ENCODE measurements at places on chromosomes 3 and 15.

- no peak for DNase-seq
These were observed 22.9 kb downstream of the LNP1 start for GRCh38 chr3:100424261-100424660.

DNA sequence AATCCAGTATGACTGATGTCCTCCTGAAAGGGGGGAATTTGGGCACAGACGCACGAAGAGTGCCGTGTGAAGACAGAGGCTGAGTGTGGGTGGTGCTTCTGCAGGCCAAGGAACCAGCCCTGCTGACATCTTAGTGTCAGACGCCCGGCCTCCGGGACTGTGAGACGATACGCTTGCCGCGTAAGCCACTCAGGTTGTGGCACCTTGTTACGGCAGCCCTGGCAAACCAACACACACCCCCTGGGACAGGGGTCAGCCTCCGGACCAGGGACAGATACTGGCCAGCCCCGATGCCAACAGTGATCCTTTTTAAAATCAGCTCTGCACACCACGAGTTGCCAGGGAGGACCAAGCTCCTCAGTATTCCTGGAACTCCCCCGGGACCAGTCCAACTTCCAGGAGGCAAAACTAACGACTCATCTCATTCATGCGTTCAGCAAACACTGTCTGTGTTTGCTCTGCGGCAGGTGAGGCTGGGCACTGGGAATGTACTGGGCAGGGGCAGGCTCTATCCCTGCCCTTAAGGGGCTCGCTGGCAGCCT lies 21.2 kb upstream of the PIGZ start:
- no peak for DNase-seq

- DNase-seq: no peak
These were observed 7.0 kb downstream of the CCR2 start for GRCh38 chr3:46360907-46361306.

- no peak for DNase-seq
These were observed 4.0 kb downstream of the NEDD4 start for GRCh38 chr15:55989383-55989782.

- DNase-seq: no peak
These were observed 715.3 kb downstream of the NR2F2 start for GRCh38 chr15:97045666-97046421.

- DNase-seq: no peak
These were observed 60.5 kb downstream of the MEGF11 start for GRCh38 chr15:66193066-66193465.

DNA sequence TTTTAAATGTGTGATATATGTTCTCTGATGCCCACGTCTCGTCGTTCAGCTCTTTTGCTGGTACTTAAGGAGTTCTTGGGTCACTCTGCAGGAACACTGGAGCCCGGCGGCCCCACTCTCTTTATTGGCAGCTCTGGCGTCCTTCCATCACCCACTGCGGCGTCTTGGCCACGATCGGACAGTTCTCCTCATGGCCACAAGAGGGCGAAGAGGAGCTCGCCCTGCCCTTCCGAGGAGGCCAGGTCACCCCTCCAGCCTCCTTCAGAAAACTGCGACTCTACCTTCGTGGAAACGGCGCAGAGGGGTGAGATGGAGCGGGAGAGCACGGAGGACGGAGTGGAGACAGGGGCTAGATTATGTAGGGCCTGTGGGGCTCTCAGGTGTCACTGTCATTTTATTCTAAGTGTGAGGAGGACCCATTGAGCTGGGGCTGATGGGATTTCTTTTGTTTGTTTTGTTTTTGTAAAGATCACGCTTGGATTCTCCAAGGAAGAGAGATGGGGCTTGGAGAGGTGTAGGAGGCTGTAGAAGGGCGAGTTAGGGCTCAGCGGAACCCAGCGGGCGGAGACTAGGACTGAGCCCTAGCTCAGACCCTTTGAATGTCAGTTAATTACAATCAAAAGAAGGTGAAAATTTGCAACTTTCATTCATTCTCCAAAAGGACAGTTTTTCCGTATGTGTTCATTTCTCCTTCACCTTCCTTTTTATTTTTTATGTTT lies 28.0 kb upstream of the GABRA5 start:
- no peak for DNase-seq

DNA sequence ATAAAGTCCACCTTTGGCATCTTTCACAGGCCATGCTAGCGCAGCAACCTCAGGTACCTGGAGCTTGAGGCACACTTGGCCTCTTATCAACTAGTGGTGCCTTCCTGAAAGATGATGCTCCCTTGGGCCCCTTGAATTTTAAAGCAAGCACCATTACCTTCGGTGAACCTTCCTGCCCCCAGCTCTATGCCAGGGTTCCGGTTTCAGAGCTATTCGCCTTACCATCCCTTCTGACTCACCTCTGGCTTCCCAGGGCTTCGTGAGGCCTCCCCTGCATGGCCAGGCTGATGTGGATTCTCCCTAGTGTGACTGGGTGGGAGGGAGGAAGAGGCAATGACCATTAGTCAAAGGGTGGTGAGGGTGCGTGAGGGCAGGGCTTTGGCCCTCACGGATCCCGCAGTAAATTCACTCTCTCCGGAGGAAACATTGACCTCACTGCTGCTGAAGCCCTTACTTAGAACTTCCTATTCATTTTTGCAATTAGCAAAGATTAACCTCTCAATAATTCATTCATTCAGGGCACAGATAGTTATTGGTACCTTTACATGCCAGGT lies 16.3 kb downstream of the BHLHE40 start:
- peak; percentile 82 for DNase-seq

- no peak for DNase-seq
These were observed 313.4 kb upstream of the GPR149 start for GRCh38 chr3:154743418-154743817.

- no peak for DNase-seq
These were observed 72.0 kb upstream of the HERC1 start for GRCh38 chr15:63905558-63906265.

DNA sequence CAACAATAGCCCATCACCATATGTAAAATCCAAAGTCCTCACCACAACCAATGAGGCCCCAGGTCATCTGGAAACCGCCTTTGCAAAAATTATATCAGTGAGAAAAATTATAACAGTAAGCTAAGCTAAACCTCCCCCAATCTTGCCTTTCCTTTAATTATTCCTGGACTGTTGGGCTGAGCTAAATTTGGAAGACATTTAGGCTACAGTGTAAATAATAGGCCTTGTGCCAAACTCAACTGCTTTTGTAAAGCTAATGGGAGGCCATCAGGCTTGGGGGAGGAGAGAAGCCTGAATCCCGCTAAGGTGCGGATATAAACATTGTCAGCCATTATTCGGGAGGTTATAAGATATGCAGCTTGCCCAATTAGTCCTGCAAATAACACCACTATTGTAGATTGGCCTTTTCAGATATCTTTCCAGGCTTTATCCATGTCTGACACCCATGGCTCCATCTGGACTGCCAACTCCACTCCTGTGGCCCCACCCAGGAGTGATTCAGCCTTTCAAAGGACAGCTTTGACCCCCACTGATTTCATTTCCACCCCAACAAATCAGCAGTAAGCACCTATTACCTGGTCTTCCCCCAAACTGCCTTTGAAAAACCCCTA lies 53.0 kb upstream of the CA12 start:
- DNase-seq: no peak

DNA sequence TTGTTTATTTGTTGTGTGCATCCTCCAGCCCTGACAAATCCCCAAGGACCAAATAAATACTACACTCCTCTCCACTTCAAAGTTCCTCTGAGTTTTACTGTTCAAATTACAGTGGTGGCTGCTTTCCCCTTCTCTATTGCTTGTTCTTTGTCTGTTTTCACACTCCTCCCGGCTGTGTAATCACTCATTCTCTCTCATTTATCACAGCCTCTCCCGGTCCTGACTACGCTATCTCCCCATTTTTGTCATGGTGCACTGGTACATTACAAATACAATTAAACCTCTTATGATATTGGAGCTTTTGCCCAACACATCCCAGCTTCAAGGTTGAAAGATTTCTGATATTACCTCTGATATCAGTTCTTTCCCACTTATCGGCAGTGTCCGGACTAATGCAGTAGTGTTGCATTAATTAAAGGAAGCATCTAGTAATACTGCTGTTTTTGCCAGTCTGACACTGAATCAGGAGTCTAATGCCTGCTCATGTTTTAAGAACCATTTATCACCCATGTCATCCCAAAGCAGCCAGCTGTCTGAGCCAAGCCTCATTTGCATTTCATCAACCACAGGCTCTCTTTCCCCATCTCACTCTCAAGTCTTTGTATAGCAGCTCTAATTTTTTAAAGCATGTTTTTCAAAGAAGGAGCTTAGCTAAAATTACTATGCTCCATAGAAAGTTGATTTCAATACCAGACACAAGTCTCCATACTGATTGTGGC lies 740.5 kb downstream of the ROBO2 start:
- no peak for DNase-seq

GRCh38 chr3:87793337-87793877 lies 265.4 kb downstream of the CGGBP1 start:
- no peak for DNase-seq

GRCh38 chr3:146800484-146800883 lies 195.3 kb upstream of the PLSCR5 start:
- DNase-seq: peak; percentile 27

GRCh38 chr3:118951089-118951488 lies 83.6 kb downstream of the IGSF11 start:
- DNase-seq: no peak

GRCh38 chr15:67766968-67767367 lies 58.3 kb upstream of the SKOR1 start:
- no peak for DNase-seq

DNA sequence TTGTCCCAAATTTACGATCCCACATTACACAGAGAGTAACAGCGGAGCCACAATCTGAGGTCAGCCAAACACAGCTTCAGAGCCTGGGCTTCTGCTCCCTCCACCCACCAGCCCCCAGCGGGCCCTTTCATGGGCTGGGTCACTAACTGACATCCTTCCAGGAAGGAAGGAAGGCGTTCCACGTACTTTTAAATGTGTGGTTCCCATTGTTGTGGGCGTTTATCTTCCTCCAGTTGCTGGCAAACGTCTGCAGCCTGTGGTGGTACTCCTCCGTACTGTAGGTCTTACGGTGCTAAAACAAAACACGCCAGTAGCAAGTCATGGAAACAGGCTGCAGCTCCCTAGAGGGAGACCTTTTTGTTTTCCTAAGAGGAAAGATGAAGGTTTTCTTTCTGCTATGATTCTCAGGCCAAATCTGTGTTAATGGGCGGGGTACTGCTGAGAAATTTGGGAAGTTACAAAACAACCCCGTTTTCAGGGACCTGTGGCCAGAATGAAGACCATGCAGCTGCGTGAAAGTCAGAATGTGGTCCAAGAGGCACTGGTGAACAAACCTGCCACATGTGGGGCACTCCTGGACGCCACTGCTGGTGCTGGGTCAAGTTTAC lies 7.6 kb downstream of the CTSH start:
- no peak for DNase-seq

- no peak for DNase-seq
These were observed 105.6 kb downstream of the OXSM start for GRCh38 chr3:25895443-25895842.

DNA sequence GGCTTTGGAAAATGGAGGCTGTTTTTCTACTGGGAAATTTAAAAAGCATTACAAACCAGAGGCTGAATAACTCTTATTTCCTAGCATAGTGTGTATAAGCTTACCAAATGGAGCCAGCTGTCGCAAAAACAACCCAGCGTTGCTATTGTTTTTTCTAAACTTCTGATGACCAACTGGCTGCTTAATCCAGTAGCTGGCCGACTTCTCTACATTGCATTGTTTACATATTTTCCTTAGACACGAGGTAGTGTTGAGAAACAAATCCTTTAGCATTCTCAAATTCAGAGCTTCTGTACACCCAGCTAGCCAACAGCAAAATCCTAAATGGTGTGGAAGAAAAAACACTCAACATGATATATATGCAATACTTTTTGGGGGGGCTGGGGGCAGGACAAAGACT lies 161.0 kb upstream of the ADAMTS9 start:
- DNase-seq: no peak

DNA sequence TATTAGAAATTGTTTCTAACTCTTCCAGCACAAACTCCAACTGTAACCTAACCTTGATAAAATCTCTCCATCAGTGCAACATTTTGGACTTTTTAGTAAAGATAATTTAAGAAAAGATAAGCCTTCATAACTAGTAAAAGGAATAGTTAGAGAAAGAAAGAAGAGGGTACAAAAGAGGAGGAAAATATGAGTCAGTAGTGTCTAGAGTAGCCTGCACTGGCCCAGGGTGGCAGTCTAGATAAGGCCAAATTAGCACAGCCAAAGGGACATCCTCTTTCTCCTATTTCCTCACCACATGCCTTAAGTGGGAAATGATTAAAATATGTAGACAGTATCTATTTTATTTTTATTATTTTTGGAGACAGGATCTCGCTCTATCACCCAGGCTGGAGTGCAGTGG lies 3.7 kb downstream of the PROS1 start:
- no peak for DNase-seq

- no peak for DNase-seq
These were observed 122.2 kb upstream of the DLG1 start for GRCh38 chr3:197420566-197420965.

GRCh38 chr15:62171882-62172281 lies 6.8 kb upstream of the C2CD4B start:
- DNase-seq: no peak

DNA sequence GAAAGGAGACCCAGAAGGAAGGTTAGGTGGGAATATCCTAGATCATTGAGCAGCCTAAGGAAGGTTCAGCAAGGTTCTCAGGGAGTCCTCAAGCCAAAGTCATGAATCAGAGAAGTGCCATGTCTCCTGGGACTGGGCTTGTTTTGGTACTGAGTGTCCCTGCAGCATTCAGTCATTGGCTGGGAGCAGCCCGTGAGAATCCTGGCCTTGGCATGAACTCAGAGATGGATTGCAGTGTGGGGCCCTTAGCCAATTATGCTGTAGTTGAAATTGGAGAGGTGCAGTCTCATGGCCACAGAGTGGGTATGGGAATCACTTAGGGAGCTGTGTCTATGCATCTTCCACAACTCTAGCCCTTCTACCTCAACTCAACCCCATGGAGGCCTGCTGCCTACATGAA lies 17.0 kb upstream of the PPM1L start:
- DNase-seq: no peak

DNA sequence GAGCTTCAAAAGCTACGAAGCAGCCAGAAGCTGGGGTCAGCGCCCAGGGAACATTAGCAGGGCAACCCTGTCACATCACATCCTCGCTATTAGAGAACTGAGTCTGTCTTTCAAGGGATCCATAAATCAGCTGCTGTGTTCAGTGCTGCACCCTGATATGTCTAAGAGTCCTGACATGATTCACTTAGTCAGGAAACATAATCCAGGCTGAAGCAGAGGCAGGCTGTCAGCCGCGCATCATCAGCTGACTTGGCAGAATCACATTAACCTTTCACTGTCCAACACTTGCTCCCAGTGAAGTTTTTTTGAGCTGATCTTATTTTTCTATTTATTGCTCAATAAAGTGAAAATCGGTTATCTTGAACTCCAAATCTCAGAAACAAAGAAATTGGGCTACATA lies 23.5 kb downstream of the MYH15 start:
- DNase-seq: peak; percentile 39

- DNase-seq: no peak
These were observed 168.6 kb downstream of the LSAMP start for GRCh38 chr3:116276675-116277074.

DNA sequence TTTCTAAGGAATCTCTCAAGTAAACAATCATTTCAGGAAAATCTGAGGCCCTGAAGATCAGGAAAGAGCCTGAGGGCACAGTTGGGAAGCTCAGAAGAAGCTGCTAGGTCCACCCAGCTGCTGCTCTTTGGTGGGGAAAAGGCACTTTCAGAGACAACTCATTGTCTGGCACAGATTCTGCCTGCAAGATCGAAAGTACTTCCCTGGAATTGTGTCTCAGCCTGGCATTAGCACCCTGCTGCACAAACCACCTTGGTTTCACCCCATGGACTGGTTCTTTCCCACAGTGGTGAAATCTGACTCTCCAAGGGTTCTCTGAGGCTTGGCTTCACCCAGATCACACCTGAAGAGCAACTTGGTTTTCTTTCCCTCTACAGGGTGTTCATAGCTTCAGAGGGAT lies 18.7 kb downstream of the THRB start:
- no peak for DNase-seq

All from astrocyte of the spinal cord (primary cell).